Cerebellar nuclear complex (tissue), 1 donor: ENCODE measurements at places on chromosomes 3 and 15.

DNA sequence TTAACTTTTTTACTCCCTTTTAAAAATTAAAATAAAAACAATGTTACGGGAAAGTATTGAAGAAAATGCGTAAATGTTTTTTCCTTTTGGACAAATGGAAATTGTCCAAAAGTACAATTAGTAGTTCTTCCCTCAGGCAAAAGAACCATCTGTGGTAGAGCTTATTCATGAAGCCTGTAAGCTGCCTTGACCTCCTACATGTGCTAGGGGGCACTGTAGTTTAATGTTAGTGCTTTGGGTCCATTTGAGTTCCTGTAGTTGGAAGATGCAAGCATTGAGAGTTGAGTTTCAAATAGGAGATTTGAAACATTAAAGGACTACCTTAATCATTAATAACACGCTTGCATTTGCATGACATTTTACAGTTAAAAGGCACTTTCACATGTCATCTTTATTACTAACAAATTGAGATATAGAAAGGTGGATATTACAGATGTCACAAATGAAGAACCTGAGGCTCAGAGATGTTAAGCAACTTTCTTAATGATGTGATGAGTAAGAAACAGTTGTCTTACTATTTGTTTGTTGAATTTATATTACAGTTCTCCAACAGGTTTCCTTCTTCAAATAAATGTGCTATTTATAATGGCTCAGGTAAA, 1.8 kb upstream of the ZNF385D start:
- DNase-seq, result no peak

GRCh38 chr3:153845311-153845710, 275.9 kb upstream of the ARHGEF26 start:
- no peak for DNase-seq

DNA sequence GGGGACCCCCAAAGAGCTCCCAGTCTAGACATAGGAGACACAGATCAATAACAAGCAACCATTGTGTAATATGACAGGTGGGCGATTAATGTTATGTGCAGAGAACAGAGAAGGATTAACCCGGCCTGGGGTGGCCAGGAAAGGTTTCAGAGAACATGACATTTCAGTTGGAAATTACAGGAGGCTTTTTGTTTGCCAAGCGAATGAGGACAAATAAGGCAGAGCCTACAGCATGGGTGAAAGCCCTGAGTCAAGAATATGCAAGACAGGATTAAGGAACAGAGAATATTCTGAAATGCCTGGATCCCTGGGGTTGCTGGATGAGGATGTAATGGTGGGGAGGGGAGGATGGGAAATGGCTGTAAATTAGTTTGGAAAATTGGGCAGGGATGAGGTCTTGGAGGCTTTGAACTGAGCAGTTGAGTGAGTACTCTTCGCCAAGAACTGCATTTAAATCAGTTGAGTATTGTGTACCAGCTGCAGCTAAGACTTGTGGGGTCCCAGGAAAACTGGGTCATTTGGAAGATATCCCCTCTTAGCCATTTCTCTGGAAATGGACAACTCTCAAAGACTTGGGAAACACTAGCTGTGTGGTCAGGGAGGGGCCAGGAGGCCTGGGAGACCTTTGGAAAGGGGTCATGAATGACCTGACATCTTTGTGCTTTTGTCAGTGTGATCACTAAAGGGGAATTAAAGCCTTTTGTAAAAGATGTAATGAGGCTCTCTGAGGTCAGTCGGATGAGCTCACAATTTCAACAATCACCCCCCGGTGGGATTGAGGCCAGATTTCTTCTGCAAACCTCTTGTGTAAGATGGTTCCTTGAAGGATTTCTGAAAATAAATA, 198.6 kb upstream of the NR2E3 start:
- no peak for DNase-seq

GRCh38 chr3:65385805-65386204, 652.9 kb downstream of the MAGI1 start:
- no peak for DNase-seq

DNA sequence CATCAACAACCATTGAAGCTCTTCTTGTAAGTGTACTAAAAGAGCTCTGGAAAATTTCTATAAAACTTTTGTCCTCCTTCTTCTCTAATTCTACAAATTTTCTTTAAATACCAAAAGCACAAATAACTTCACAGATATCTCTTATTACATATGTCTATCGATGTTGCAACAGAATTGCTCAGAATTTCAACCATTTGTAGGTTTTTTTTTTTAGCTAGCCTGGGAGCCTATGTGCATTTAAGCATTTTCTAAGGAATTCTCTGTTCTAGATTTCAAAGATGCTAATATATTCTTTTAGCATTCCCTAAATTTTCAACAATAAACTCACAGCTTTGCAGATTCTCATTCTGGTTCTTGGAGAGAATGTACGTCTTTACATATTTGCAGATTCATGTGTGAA, 774.3 kb upstream of the NR2F2 start:
- no peak for DNase-seq

- no peak for DNase-seq
Measured at GRCh38 chr3:75171630-75172230, 492.4 kb upstream of the FRG2C start.

DNA sequence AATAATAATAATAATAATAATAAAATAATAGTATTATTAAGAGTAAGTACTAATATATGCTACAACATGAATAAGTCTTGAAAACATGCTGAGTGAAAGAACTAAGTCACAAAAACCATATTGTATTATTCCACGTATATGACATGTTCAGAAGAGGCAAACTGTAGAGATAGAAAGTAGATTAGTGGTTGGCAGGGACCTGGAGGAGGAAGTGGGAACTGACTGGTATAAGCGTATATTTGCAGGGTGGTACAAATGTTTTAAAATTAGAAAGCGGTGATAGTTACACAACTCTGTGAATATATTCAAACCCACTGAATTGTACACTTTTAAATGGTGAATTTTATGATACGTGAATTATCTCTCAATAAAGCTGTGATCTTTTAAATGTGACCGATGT, 32.8 kb downstream of the LRRK1 start:
- no peak for DNase-seq

- DNase-seq, result no peak
Measured at GRCh38 chr3:181363231-181363630, 348.5 kb upstream of the SOX2 start.

DNA sequence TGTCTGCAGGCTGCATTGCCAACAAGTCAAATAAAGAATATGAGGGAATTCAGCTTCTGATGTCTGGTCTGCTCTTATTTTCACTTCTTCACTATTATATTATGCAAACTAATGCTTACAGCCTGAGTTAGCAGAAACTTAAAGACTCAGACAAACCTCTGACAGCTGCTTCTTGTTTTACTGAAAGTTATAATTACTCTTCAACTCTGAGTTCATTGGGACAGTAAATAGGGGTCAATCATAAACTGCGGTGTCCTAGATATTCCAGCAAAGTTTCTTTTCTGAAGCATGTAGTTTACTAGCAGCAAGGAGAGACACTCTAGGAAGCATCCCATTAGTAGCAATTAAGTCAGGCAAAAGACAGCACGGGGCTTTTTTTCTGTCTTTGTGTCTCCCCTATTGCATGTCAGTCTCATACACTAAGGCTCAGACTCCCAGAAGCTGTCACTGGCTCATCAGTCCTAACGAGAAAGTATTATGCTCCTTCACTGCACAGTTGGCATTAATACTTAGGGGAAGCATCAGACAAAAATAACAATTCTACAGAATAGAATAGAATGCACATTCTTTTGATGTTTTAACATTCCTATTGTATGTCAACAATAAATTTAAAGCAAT, 1060.8 kb downstream of the ROBO1 start:
- no peak for DNase-seq

- no peak for DNase-seq
Measured at GRCh38 chr3:37582086-37582485, 279.6 kb upstream of the CTDSPL start.

DNA sequence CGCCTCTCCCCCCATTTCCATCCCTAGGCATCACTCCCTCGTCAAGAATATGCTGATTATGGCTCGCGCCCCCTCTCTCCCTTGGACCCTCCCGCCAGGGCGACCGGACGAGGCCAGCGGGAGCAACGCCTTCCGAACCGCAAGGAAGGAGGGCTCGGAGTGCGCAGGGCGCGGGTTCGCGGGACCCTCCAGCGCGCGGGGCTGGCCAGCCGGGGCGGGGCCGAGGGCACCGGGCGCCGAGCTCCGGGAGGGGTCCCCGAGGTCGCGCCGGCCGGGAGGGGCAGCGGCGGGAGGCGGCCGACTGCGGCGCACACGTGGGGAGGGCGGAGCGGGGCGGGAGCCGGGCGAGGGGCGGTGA, 483 bp downstream of the EHD4 start:
- DNase-seq, result no peak

DNA sequence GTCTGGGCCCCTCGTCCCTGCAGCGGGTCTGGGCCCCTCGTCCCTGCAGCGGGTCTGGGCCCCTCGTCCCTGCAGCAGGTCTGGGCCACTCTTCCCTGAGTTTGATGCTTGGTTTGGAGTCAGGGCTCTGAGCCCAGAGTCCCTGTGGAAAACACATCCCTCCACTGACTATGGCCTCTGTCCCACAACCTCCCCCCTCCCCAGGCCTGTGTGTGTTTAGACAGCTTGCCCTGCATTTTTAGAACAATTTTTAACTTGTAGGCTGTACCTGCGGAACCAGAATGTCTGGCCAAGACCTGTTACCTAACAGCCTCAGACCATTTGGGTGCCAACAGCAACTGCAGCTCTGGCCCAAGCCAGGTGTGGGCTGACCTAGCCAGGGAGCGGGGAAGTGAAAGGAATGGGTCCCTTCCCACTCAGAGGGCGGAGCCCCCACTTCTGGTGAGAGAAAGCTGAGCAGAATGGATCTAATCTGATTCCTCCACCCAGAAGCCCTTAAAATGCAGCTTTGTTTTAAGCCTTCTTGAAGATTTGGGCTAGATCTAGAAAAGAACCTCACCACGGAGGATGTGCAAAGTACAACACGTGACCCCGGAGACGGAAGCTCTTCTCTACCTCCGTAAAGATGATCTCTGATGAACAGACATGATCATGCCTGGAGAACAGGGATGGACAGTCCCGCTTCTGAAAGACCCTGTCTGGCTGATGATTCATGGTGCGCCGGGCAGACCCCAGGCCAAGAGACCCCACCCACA, 60.5 kb upstream of the TFRC start:
- no peak for DNase-seq

GRCh38 chr3:61411009-61411662, 150.2 kb upstream of the PTPRG start:
- DNase-seq, result no peak

GRCh38 chr3:25603703-25604102, 61.0 kb downstream of the TOP2B start:
- DNase-seq, result no peak

GRCh38 chr3:87268646-87269211, 7.7 kb downstream of the POU1F1 start:
- DNase-seq, result no peak

DNA sequence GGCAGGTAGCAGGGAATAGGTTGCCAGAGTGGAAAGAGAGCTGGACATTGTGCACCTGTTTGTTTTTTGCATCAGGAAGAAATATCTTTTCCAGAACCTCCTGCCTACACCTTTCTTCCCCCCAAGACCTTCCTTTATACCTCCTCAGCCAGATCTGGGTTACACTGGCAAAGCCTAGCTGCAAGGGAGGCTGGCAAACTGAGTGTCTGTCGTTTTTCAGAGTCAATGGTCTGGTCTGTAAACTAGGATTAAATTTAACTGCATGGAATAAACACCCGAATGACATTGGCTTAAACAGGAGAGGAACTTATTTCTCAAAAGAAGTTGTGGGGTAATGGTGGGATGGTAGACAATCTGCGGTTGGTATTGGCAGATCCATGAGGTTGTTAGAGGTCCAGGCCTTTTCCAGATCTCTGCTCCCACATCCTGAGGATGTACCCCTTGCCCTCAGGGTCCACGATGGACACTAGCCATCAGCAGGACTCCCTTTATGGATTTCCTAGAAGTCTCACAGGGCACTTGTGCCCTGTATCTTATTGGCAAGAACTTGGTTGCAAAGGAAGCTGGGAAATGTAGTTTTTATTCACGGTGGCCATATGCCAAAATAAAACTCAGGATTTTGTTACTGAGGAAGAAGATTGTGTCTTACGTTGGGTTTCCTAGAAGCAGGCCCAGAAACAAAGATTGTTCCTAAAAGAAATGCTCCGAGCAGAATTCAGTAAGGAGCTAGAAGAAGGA, 3.2 kb upstream of the RARRES1 start:
- no peak for DNase-seq

GRCh38 chr15:101207867-101208288, 44.0 kb downstream of the CHSY1 start:
- no peak for DNase-seq

DNA sequence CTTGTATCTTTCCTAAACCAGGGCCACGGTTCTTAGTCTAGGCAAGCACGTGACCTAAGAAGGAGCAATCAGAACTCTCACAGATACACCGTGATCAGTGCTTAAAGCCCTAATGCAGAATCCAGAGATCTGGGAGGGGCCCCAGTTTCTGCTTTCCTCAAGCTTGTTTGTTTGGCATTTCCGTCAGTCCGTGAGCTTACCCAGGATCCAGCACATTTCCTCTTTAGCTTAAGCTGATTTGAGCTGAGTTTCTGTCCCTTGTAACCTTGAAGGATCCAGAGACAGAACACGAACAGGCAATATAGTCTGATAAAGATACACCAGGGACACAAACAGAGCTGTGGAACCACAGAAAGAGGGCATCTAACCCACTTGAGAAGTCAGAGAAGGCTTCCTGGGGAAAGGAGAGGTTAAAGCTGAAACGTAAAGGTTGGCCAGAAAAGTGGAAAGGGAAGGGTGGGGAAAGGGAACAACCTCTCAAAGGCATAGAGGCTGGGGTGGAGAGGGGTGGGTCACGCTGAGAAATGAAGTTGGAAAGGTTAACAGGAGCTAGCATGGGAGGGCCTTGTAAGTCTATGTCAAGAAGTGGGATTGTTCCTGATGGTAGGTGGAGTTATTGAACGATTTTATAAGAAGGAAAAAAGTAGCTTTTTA, 42.1 kb upstream of the RARB start:
- no peak for DNase-seq

DNA sequence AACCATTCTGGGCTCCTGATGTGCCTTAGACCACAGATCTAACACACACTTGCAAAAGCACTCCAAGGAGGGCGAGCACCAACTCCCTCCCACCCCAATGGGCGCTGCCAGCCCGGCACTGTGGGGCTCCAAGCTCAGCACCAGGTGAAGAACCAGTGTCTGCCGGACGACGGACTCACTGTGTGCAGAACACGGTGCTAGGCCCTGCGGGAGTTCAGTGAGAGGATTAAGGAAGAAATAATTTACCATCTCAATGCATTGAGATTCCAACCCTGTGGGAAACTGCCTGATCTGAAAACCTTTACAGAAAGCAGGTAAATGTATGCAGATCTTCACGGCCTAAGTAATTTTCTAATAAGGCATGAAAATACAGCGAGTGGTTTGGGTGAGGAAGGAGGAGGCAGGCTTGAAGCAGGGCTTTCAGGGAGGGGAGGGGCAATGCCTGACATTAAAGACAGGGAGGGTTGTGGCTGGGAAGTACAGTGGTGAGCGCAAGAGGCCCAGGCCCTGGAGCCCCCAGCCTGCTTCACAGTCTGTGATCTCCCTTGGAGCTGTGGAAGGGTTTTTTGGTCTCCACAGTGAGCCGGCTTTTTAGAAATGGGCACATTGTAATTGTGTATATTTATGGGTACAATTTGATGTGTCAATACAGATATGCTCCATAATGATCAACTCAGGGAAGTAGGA, 35.6 kb upstream of the CHRNB4 start:
- no peak for DNase-seq
